Activated CD4-positive, alpha-beta T cell treated with anti-CD3 and anti-CD28 coated beads, Interleukin-2, amount 10 ng/mL, durations not matched to agents 24 days and 14 days (primary cell): ENCODE measurements at places on chromosomes 11 and 22. TPM values are rescaled to one million over a fixed set of nuclear protein-coding genes. Genes with fewer than 3 reads are reported as not detected.

OR2AG2 gene
- total RNA-seq, result 0.62 and 0.70 TPM in 2 replicates

GRCh38 chr22:19377565-19378343 is 53.8 kb downstream of the HIRA start:
- H3K4me1 ChIP-seq, result no peaks in the 10 kb centered on the region
- no peak overlapping the region for H3K4me3 ChIP-seq
- peaks cover 49% of the 10 kb centered on the region for H3K36me3 ChIP-seq
- H3K27me3 ChIP-seq, result no peaks in the 10 kb centered on the region

- H3K36me3 ChIP-seq, result peaks cover 1% of the 10 kb centered on the region
- H3K4me1 ChIP-seq, result peaks cover 36% of the 10 kb centered on the region
- H3K27ac ChIP-seq, result peak overlapping the region; percentile 79
- no peak for DNase-seq
- peak overlapping the region; percentile 81 for H3K4me3 ChIP-seq
- H3K27me3 ChIP-seq, result no peaks in the 10 kb centered on the region
Observed at GRCh38 chr11:104917271-104918112, 19.2 kb upstream of the CASP12 start.

GTSE1 gene
- 37.6 and 40.8 TPM in 2 replicates for total RNA-seq

TEAD1 gene
- 0.49 and 0.66 TPM in 2 replicates for total RNA-seq
